Skeletal muscle tissue (tissue), 5 donors: ENCODE measurements at places on chromosomes 16 and 17. TPM values are rescaled to one million over a fixed set of nuclear protein-coding genes. Genes with fewer than 3 reads are reported as not detected.

The CSF3 gene
- 0.52 TPM for total RNA-seq

The AOC3 gene
- total RNA-seq = 16.2 TPM

The AANAT gene
- total RNA-seq = not detected

The CES5A gene
- not detected for total RNA-seq

The GP2 gene
- not detected for total RNA-seq

The RNF222 gene
- not detected for total RNA-seq

The ACSF2 gene
- 51.1 TPM for total RNA-seq

The ST6GALNAC2 gene
- total RNA-seq = 2.6 TPM

The CDRT15L2 gene
- not detected for total RNA-seq

The MYH11 gene
- 23.0 TPM for total RNA-seq

The ST6GALNAC1 gene
- not detected for total RNA-seq

The ODAD4 gene
- total RNA-seq = 1.0 TPM

The CRISPLD2 gene
- 7.3 TPM for total RNA-seq

The KRT40 gene
- total RNA-seq = 6.3 TPM

The PERCC1 gene
- not detected for total RNA-seq

The PRSS21 gene
- not detected for total RNA-seq

The NEURL4 gene
- total RNA-seq = 19.8 TPM

The HAS3 gene
- total RNA-seq = under 0.01 TPM

The SUMO2 gene
- total RNA-seq = 62.1 TPM

The MSL1 gene
- total RNA-seq = 53.8 TPM

The CLEC10A gene
- 1.6 TPM for total RNA-seq
